ENCODE measurements at places on chromosomes 4 and X. TPM values are rescaled to one million over a fixed set of nuclear protein-coding genes. Genes with fewer than 3 reads are reported as not detected.
A peak's percentile ranks its signal among the peaks of the same experiment; 100 is the strongest.

RTL9 gene
- not detected for total RNA-seq

DNA sequence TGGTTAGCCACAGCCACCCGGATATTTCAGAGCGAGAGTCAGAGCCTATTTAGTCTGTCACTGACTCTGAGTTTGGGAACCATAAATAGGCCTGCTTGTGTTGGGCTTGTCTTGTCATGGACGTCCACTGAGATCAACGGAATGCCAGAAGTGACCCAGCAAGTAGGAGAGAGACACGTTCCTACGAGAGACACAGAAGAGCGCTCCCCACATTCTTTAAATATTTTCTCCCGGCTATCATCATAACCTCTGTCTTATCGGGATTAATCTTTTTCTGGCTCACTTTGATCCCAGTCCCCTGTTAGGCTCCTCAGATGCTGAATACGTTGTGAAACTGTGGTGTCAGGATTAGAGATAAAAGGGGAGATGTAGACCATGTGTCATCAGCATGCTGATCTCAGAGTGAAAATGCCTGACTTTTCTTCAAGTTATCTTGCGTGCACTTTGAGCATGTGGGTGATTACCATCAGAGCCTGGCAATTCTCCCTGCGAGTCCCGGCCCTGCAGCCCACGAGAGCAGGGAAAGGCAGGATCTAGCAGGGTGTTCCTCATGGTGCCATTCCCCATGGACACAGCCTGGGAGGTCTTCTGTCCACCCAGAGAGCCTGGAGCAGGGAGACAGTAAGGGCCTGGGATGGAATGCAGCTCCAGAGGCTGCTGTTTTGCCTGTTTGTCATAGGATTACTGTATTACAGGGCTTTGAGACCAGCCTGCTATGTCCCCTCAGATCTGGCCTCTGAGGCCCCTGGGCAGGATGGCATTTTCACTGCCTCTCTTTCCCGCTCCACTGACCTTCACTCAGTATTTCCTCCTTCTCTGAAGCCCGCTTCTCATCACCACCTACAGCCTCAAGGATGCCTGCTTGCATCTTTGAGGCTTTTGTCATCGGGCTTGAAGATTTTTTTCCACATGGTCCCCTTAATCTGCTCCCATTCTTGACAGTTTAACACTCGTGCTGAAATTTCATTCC is 2.8 kb upstream of the TENM3 start:
- H3K36me3 ChIP-seq, result no peaks in the 10 kb centered on the region
- H3K27me3 ChIP-seq, result no peaks in the 10 kb centered on the region
- H3K4me1 ChIP-seq, result no peaks in the 10 kb centered on the region
- no peak for DNase-seq

GRCh38 chrX:42384956-42385355 is 393.0 kb downstream of the PPP1R2C start:
- H3K4me3 ChIP-seq, result no peak overlapping the region
- no peaks in the 10 kb centered on the region for H3K36me3 ChIP-seq
- H3K4me1 ChIP-seq, result no peaks in the 10 kb centered on the region
- no peak overlapping the region for H3K27ac ChIP-seq
- no peaks in the 10 kb centered on the region for H3K27me3 ChIP-seq

DNA sequence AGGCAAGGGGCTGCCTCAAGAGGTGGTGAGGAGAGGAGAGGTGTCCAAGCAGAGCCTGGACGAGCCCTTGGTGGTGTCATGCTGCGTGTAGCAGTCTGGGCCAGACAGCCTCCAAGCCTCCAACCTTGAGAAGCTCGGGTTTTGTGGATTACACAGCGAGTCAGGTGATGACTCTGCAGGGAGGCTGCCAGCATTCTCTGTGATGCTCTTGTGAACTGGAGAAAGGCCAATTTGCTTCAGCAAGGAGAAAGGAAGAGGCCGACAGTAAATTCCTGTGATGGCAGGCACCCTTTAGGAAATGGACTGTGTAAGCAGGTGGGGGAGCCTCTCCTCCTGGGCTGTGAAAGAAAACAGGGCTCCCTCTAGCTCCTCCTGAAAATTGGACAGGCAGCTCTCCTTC is 36.0 kb upstream of the CD99L2 start:
- no peaks in the 10 kb centered on the region for H3K4me1 ChIP-seq
- peaks cover 5% of the 10 kb centered on the region for H3K27me3 ChIP-seq
- no peaks in the 10 kb centered on the region for H3K36me3 ChIP-seq
- H3K4me3 ChIP-seq, result no peak overlapping the region

DNA sequence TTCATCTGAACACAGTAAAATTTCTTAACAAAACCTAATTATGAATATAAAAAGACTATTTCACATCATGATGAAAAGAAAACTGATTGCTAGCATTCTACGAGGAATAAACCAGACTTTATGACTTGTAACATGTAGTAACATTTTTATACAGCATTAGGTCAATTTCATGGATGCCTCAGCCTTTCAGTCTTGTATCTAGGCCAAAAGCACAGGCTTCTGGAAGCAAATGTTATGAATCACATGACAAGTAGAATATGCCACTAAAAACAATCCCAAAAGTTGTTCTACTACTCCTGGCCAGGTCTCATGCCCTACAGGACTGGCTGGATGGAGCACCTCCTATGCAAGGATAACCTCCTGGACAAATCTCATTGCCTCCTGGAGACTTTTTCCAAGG is 101.2 kb downstream of the ARHGAP6 start:
- H3K36me3 ChIP-seq, result no peaks in the 10 kb centered on the region
- DNase-seq, result no peak
- H3K27me3 ChIP-seq, result no peaks in the 10 kb centered on the region
- H3K27ac ChIP-seq, result no peak overlapping the region

FATE1 gene
- not detected for total RNA-seq

DGKK gene
- not detected for total RNA-seq

ANXA3 gene
- total RNA-seq, result 2.2 TPM

DNA sequence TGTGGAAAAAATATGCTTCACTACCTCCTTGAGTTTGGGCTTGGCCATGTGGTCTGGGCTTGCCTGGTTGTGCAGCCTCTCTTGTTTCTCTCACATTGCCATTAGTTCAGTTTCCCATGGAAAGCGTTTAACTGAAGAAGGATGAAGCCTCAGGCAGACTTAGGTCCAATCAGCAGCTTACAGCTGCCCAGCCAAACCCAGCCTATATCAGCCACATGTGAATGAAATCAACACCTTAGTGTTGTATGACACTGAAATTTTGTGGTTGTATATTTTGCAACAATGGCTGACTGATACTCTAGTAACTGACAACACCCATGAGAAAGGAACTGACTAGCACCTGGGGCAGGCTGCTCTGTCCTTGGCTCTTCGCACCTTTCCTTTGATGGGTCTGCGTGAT is 81.2 kb downstream of the KLF8 start:
- no peak for DNase-seq
- no peaks in the 10 kb centered on the region for H3K27me3 ChIP-seq
- peaks cover 8% of the 10 kb centered on the region for H3K36me3 ChIP-seq
- H3K27ac ChIP-seq, result no peak overlapping the region
- peaks cover 3% of the 10 kb centered on the region for H3K4me1 ChIP-seq

GRCh38 chrX:148629434-148629833 is 129.0 kb downstream of the AFF2 start:
- H3K27ac ChIP-seq, result no peak overlapping the region
- DNase-seq, result no peak
- no peaks in the 10 kb centered on the region for H3K4me1 ChIP-seq
- H3K4me3 ChIP-seq, result no peak overlapping the region
- no peaks in the 10 kb centered on the region for H3K27me3 ChIP-seq

DNA sequence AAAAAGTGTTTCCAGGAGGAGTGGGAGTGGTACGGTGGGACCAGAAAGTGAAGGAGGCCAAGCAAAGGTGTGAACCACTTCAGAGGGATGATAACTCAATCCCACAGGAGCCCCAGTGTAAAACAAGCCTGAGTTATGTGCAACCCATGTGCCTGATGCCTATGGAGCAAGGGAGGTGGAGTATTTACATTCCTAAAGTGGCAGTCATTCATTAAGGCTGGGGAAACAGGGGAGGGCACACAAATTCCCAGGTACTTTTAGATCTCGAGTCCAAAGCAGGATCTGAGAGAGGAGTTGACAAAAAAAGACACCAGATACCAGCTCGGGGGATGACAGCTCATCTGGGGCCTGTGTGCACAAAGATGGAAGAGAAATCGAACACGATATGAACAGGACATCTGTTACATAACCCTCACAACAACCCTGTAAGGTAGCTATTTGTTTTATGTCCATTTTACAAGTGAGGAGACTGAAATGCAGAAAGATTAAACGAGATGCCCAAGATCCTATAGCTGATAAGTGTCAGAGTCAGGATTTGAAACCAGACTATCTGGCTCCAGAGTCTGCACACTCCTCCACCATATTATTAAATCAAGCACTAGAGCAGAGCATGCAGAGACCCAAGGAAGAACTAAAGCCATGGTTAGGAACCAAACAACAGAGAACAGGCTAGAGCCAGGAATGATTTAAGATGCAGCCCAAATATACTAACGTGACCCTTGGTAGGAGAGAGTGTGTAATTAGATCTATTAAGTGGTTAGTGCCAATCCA is 91.9 kb upstream of the MAPK10 start:
- DNase-seq, result no peak
- no peaks in the 10 kb centered on the region for H3K36me3 ChIP-seq
- no peak overlapping the region for H3K4me3 ChIP-seq
- H3K27me3 ChIP-seq, result peaks cover 17% of the 10 kb centered on the region
- no peak overlapping the region for H3K27ac ChIP-seq

NEXMIF gene
- 0.56 TPM for total RNA-seq

DNA sequence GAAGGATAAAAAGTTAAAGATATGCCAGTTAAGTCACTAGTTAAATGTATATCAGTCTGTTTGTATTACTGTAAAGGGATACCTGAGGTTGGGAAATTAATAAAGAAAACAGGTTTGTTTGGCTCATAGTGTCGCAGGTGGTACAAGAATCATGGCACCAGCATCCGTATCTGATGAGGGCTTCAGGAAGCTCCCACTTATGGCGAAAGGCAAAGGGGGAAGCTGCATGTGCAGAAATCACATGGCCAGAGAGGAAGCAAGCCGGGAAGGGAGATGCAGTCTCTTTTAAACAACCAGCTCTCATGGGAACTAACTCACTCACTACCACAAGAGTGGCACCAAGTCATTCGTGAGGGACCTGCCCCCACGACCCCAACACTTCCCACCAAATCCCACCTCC is 91.9 kb upstream of the SH3RF1 start:
- no peak for DNase-seq
- H3K4me1 ChIP-seq, result no peaks in the 10 kb centered on the region
- H3K27me3 ChIP-seq, result peaks cover 5% of the 10 kb centered on the region
- H3K36me3 ChIP-seq, result no peaks in the 10 kb centered on the region

- H3K36me3 ChIP-seq, result no peaks in the 10 kb centered on the region
- H3K4me1 ChIP-seq, result peaks cover 28% of the 10 kb centered on the region
These were observed 74.1 kb upstream of the STOX2 start for GRCh38 chr4:183831026-183831446.

DNA sequence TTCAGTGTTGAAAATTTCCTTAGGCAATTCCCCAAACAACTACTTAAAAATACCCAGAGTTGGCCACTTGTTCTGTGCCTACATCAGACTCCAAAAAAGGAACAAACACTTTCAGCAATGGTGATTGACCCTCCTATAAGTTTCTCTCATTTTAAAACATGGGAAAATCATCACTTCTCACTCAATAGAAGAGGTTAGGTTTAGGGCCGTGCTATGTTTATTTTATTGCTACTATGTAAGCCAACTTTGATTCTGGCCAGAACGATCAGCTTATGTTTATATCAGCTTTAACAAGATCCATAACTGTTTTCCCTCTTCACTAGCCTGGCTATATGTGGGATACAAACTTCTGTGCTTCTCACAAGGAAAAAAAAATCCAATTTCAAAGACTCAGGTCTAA is 133.1 kb downstream of the MTNR1A start:
- no peak overlapping the region for H3K4me3 ChIP-seq
- H3K27me3 ChIP-seq, result no peaks in the 10 kb centered on the region
- H3K36me3 ChIP-seq, result no peaks in the 10 kb centered on the region

RRH gene
- 0.22 TPM for total RNA-seq

- no peak for DNase-seq
- peak overlapping the region; percentile 55 for H3K27ac ChIP-seq
- peaks cover 9% of the 10 kb centered on the region for H3K4me1 ChIP-seq
- H3K4me3 ChIP-seq, result no peak overlapping the region
These were observed 230.9 kb downstream of the SOWAHB start for GRCh38 chr4:76666944-76667532.

SLC10A4 gene
- not detected for total RNA-seq

DNA sequence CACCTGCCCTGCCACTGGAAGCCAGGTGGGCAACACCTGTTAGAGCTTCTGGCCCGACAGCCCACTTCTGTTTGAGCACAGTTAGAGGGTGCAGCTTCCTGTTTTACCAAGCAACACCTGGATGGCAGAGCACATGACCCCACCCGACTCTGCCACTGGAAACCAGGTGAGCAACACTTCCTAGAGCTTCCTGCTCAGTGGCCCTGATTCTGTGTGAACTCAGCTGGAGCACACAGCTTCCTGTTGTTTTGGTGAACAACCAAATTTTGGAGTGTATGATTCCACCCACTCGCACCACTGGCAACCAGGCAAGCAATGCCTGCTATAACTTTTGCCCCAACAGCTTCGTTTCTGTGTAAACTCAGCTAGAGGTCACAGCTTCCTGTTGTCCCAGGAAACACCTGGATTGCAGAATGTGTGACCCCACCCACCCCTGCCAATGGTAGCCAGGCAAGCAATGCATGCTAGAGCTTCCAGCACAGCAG is 163.8 kb upstream of the KLF8 start:
- H3K36me3 ChIP-seq, result no peaks in the 10 kb centered on the region
- H3K27me3 ChIP-seq, result no peaks in the 10 kb centered on the region
- peaks cover 16% of the 10 kb centered on the region for H3K4me1 ChIP-seq
- H3K27ac ChIP-seq, result peak overlapping the region; percentile 83

COL25A1 gene
- not detected for total RNA-seq

DNA sequence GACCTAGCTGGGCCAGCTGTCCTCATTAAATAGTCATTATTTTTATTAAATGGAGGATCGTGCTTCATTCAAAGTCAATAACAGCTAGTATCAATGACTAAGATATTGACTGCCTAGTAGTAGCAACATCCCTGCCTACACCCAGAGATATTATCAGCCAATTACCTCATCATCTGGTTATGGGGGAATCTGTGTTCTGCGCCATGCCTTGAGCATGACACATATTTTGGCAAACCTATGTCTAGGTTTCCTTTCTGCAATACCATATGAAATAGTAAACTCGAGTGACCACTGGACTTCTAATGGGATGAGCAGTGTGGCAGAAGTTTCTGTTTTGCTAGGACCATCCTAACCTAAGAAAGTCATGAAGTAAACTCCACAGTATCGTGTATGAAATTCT is 50.0 kb upstream of the AADAT start:
- H3K36me3 ChIP-seq, result no peaks in the 10 kb centered on the region
- DNase-seq, result no peak
- no peak overlapping the region for H3K27ac ChIP-seq
- H3K4me1 ChIP-seq, result peaks cover 3% of the 10 kb centered on the region

GRCh38 chr4:126004941-126005340 is 690.2 kb downstream of the FAT4 start:
- DNase-seq, result no peak
- H3K4me3 ChIP-seq, result no peak overlapping the region
- no peak overlapping the region for H3K27ac ChIP-seq
- no peaks in the 10 kb centered on the region for H3K27me3 ChIP-seq
- H3K36me3 ChIP-seq, result no peaks in the 10 kb centered on the region
- H3K4me1 ChIP-seq, result no peaks in the 10 kb centered on the region

DNA sequence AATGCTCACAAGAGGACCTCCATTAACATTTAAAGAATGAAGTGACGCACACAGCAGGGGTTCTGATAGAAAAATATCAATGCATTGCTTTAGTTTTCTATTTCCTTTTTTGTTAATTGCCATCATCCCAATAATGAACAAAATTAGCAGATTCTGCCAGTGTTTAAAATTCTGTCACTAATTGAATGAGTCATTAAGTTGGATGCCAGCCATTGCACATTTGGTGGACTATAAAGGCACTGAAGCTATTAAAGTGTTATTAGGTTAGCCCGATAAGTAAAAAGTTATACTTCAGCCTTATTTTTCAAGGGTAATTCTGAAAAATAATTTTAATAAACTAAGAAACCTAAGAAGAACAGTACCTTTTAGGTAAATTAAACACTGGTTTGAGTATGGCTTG is 53.1 kb downstream of the MAP3K15 start:
- H3K4me1 ChIP-seq, result no peaks in the 10 kb centered on the region
- no peak overlapping the region for H3K4me3 ChIP-seq
- DNase-seq, result no peak

All from activated CD4-positive, alpha-beta T cell treated with anti-CD3 and anti-CD28 coated beads, Interleukin-2, amount 10 ng/mL, durations not matched to agents 7 days and 5 days (primary cell).